ENCODE measurements at places on chromosomes 11 and 22.

GRCh38 chr11:46917762-46918082, 628 bp downstream of the LRP4 start:
- no peak for DNase-seq

- DNase-seq: no peak
Measured at GRCh38 chr22:37062702-37063381, 11.3 kb downstream of the KCTD17 start.

DNA sequence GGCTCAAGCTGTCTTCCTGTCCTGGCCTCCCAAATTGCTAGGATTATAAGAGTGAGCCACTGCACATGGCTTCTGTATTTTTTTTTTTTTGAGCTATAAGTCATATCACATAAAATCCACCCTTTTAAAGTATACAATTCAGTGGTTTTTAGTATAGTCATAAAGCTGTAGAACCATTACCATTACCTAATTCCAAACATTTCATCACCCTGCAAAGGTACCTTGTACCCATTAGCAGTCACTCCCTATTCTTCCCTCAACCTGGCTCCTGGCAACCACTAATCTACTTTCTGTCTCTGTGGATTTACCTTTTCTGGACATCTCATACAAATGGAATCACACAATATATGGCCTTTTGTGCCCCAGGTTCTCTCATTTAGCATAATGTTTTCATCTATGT, 84.5 kb downstream of the MTMR3 start:
- DNase-seq: no peak

DNA sequence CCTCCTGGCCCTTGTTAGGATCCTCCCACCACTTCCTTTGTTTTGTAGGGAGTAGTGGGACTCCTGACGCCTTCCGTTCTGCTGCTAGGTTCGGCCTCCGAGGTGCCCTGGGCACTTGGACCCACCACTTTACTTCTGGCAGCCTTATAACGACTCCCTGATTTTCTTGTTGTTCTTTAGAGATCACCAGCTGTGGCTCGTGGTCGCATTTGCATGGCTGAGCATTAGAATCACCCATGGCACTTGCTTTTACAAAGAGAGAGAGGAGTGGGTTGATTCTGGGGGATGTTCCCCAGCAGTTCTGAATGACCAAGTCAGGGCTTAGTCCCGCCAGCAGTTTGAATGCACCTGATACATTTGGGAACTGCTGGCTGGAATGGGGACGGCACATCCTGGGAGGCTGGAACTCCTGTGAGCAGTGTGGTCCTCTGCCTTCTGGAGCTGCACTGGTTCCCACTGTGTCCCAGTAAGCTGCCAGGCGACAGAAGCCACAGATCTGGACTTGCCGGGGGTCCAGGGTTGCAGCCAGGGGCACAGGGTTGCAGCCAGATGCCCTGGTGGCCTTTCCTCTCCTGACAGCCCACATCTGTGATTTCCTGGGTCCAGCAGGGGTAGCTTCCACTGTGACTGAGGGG, 4.1 kb downstream of the TUB start:
- DNase-seq: no peak

- DNase-seq: no peak
Measured at GRCh38 chr11:110679323-110679975, 32.8 kb downstream of the ARHGAP20 start.

DNA sequence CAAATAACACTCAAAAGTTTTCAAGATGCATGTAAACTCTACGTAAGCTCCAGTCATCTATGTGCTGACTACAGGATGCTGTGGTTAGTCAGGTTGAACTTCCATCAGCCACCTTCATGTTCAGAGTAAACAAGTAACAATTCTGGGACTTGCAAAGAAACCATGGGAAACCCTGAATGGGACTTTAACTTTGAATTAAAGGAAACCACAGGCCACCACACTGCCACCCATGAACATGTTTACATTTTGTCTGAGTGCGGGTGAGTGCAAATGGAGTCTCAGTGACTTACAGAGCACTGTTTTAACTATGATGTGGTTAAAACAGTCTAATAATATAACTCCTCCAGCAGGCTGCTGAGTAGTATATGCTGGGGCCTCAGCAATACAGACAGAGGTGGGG, 12.9 kb upstream of the SYTL2 start:
- DNase-seq: no peak

DNA sequence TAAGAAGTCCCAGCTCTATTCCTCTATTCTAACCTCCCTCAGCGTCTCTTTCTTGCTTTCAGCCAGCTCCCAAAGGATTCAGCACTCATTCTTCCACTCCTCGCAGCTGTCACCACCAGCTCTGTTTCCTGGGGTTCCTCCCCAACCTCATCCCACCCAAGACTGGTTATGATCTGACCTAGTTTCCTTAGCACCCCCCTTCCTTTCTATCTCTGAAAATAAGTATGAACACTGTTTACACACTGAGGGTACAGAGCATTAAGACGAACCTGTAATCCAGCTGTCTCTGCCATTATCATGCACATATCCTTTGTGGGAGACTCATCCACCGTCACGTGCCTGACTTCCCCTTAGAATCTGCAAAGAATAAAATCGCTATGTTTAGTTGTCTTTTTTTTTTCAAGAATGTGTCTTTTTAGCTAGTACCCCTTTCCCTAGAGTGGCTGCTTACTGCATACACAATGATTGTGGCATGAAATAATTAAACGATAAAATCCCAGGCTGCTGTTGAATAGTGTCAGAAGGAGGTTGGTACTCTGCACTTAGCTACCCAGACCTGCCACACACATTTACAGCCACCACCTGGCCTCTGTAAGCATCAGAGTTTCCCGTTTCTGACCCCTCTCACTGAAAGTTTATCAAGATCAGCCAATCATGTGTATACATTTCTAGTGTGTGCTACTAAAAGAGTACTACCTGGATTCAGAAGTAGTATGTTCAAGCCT, 26.9 kb upstream of the CSTF3 start:
- no peak for DNase-seq

DNA sequence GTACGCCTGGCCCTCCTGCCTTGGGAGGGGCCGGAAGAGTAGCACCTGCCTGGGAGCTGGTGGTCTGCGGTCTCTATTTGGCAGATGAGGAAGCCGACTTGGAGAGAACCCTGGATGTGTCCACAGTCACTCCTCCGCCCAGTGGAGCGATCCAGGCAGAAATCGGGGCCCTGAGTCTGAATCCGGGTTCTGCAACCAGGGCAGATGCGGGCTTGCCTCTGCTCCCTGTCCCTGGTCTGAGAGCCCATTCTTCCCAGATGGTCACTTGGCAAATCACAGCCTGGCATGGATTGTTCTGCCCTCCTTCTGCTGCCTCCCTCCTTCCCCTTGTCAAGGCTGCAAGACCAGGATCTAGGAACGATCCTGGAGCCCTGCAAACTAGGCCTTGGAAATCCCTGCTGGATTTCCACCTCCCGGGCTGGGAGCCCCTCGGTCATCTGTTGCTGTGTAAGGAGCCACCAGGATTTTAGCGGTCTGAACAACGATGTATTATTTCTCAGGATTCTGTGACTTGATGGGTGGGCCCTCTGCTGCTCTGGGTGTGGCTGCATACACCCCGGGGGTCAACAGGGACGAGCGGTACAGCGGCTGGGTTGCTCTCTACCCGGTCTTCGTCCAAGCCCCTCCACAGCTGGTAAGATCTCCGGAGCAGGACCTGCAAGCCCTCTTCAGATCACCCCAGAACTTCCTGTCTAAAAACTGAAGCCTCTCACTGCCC, 2.0 kb upstream of the ASCL2 start:
- DNase-seq: no peak

DNA sequence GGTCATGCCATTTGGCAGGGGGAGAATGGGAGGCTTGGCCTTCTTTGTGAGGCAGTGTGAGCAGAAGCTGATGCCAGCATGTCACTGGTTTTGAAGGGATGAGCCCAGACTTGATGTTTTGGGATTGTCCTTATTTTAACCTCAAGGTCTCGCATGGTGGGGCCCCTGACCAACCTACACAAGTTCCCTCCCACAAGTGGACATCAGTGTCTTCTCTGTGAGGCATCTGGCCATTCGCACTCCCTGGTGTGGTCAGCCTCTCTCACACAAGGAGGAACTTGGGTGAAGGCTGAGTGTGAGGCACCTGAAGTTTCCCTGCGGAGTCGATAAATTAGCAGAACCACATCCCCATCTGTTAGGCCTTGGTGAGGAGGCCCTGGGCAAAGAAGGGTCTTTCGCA, 59.8 kb downstream of the TIMP3 start:
- no peak for DNase-seq

GRCh38 chr11:6200975-6201374, 2.0 kb downstream of the OR52W1 start:
- no peak for DNase-seq

DNA sequence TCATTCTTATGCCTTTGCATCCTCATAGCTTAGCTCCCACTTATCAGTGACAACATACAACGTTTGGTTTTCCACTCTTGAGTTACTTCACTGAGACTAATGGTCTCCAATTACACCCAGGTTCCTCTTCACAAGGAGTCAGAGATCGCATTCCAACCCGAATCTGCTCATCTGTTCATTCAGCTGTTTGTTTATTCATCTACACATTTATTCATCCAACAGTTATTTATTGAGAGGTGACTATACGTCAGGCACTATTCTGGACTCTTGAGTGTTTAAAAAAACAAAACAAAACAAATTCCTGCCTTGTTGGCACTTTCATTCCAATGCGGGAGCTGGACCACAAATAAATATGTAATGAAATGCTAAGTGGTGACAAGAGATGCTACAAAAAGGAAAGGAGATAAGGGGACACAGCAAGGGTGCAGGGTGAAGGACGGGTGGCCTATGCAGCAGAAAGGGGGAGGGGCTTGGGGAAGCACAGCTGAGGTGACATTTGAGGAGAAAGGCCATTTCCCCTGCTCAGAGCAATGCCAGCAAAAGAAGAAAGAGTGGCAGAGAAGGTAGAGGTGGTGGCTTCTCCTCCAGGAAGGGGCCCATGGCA, 393.8 kb upstream of the SYN3 start:
- no peak for DNase-seq

- DNase-seq: no peak
Measured at GRCh38 chr22:20546541-20546950, 39.1 kb downstream of the MED15 start.

- no peak for DNase-seq
Measured at GRCh38 chr11:41534861-41535260, 75.4 kb upstream of the LRRC4C start.

GRCh38 chr11:128379587-128380580, 207.5 kb downstream of the ETS1 start:
- no peak for DNase-seq

DNA sequence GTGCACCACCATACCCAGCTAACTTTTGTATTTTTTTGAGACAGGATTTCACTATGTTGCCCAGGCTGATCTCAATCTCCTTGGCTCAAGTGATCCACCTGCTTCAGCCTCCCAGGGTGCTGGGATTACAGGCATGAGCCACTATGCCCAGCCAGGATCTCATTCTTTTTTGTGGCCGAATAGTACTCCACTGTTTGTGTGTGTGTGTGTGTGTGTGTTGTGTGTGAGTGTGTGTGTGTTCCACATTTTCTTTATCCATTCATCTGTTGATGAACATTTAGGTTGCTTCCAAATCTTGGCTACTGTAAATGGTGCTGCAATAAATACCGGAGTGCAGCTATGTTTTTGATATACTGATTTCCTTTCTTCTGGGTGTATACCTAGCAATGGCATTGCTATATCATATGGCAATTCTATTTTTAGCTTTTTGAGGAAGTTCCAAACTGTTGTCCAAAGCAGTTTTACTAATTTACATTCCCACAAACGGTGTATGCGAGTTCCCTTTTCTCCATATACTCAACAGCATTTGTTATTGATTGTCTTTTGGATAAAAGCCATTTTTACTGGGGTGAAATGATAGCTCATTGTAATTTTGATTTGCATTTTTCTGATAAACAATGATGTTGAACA, 105.4 kb downstream of the TTC28 start:
- no peak for DNase-seq

- DNase-seq: no peak
Measured at GRCh38 chr11:62671236-62671607, 251 bp upstream of the UQCC3 start.

GRCh38 chr22:23151827-23152226, 6.5 kb downstream of the RAB36 start:
- DNase-seq: no peak

DNA sequence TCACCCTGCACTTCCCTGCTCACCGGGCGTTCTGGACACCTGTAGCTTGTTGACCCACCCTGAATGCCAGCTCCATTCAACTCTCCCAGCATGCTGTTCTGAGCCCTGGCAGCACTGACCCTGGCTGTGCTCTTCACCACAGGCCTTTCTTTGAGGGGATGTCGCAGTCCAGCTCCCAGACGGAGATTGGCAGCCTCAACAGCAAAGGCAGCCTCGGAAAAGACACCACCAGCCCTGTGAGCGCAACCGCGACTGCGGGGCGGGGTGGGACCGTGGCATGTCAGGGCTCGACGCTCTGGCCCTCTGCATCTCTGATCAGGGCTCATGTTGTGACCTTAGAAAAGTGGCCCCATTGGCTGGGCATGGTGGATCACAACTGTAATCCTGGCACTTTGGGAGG, 47.4 kb upstream of the RAB1B start:
- no peak for DNase-seq
